AML-193 (cell line): ENCODE measurements at places on chromosomes 16 and 17.

DNA sequence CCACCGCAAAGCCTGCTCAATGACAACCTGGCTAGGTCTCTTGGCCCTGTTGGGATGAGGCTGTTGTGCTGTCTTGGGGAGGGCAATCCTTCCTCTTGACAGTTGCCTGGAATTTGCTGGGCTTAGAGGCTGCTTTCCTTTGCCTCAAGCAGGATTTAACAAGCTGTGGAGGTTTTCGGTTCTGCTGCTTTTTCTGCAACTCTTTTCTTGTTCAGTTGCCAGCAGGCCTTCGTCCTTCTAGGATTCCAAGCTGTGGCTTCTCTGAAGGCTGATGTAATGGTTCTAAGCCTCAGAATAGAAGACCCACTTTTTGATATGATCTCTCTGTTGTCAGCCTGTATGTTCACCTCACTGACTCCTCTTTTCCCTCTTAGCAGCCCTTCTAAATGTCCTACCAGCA, 149.5 kb upstream of the HS3ST4 start:
- DNase-seq = no peak

DNA sequence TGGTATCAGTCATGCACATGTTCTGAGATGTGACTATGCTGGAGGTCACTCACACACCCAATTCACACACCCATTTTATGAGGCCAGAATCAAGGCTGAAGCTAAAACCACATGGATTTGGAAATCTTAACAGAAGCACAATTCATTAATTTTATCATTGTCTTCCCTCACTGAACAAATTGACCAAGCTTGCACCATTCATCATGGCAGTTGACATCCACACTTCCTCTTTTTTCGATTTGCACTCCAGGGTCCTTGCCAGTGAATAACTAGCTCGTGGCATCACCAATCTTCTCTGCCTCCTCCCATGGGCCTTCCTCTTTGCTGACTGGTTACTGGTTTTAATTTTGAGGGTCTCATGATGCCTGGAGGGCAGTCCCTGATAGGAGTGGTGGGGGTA, 123.0 kb upstream of the ASIC2 start:
- no peak for DNase-seq

GRCh38 chr17:21287703-21288449, 3.4 kb downstream of the MAP2K3 start:
- DNase-seq = peak; percentile 99

DNA sequence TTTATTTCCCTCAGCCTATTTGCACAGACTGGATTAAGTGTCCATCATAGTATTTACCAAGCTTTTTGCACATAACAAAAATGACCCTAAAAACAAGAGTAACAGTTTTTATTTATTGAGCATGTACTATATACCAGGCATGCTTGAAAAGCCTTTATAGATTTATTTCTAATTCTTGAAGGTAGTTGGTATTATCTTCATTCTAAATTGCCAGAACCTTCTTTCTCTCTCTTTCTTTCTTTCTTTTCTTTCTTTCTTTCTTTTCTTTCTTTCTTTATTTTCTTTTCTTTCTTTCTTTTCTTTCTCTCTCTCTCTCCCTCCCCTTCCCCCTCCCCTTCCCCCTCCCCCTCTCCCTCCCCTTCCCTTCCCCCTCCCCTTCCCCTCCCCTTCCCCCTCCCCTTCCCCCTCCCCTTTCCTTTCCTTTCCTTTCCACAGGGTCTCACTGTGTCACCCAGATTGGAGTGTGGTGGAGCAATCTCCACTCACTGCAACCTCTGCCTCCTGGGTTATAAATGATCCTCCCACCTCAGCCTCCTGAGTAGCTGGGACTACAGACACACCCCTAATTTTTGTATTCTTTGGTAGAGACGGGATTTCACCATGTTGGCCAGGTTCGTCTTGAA, 310.9 kb upstream of the RBFOX1 start:
- no peak for DNase-seq

DNA sequence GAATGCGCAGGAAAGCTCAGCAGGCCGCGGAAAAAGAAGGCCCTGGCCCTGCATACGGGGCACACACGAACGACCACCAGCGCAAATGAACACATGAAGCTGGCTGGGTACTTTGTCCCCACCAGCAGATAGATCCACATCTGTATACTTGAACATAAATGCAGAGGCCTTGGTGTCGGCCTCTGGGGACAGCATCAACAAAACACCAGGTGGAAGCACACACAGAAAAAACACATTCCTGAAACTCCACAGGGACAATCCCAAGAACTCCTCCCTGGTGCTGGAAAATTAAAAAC, 606 bp upstream of the ZBTB4 start:
- DNase-seq = no peak
